ENCODE measurements at places on chromosomes 5 and 9. TPM values are rescaled to one million over a fixed set of nuclear protein-coding genes. Genes with fewer than 3 reads are reported as not detected.

Gene PCDHA10
- 0.11 TPM for total RNA-seq

Gene TXNDC8
- total RNA-seq: not detected

Gene HTR1A
- total RNA-seq: not detected

Gene FOXD4
- total RNA-seq: under 0.01 TPM

Gene S100Z
- total RNA-seq: not detected

Gene HDHD3
- 20.0 TPM for total RNA-seq

Gene SLC45A2
- total RNA-seq: 0.79 TPM

Gene MED27
- 17.1 TPM for total RNA-seq

Gene CRB2
- not detected for total RNA-seq

Gene KCNV2
- total RNA-seq: not detected

Gene GFI1B
- total RNA-seq: under 0.01 TPM

Gene FAM163B
- not detected for total RNA-seq

Gene OBP2B
- not detected for total RNA-seq

Gene NEURL1B
- total RNA-seq: 0.79 TPM

Gene IL5
- not detected for total RNA-seq

Measured in placental epithelial cell (primary cell).